ENCODE measurements at places on chromosomes 5 and 9.

GRCh38 chr5:144162686-144163085, 7.8 kb downstream of the YIPF5 start:
- no peak for DNase-seq

GRCh38 chr5:150320044-150320613, 17.4 kb upstream of the ARSI start:
- no peak for DNase-seq

- DNase-seq = no peak
Observed at GRCh38 chr9:76090330-76090729, 199.9 kb downstream of the PCSK5 start.

GRCh38 chr9:99027443-99027842, 77.5 kb upstream of the TGFBR1 start:
- DNase-seq = no peak

- DNase-seq = no peak
Observed at GRCh38 chr9:126406075-126406667, 79.5 kb downstream of the MVB12B start.

- DNase-seq = no peak
Observed at GRCh38 chr5:150166037-150166649, 435 bp upstream of the CDX1 start.

GRCh38 chr5:24714746-24715145, 70.0 kb upstream of the CDH10 start:
- DNase-seq = no peak

DNA sequence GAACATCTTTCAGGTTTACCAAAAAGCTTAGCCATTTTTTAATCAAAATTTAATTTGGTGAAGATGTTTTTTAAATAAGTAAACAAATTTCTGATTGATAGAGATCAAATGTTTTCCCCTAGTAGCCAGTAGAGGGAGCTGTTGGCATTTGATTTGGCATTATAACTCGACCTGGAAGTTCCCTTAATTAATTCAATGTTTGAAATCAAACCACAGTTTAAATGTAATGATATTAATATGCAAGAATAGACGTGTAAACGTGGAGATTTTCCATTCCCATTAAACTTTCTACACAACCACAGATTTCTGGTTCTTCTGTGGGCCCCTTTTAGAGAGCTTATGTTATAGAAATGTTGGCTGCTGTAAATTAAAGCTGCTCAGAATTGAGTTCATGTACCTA, 148.1 kb upstream of the MPDZ start:
- DNase-seq = no peak

GRCh38 chr5:21807953-21808352, 1045.2 kb downstream of the CDH12 start:
- no peak for DNase-seq

All from activated T-helper 1 cell treated with anti-CD3 and anti-CD28 coated beads, Interleukin-2, amount 50 U/mL, for 16 hours (primary cell).